ENCODE measurements at places on chromosomes 13 and 19.
A peak's percentile ranks its signal among the peaks of the same experiment; 100 is the strongest.

GRCh38 chr19:15122331-15123030, 15.3 kb downstream of the SYDE1 start:
- no peak for DNase-seq

- DNase-seq: peak; percentile 96
Measured at GRCh38 chr13:35984776-35985453, 146.3 kb downstream of the DCLK1 start.

DNA sequence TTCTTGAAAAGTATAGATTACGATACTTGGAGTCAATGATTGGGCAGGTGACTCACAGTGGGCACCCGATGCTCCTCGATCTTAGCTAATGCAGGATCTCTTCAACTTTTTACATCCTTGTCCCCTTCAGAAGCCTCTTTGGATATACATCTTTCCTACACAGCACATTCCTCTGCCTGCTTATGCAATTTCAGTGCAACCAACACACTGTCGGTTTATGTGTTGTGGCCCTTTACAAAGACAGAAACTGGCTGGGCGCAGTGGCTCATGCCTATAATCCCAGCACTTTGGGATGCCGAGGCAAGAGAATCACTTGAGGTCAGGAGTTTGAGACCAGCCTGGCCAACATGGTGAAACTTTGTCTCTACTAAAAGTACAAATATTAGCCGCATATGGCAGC, 2.6 kb downstream of the GPR42 start:
- DNase-seq: no peak

GRCh38 chr19:42360787-42361544, 29.1 kb downstream of the CNFN start:
- DNase-seq: peak; percentile 23

GRCh38 chr13:99383511-99383921, 76.3 kb upstream of the GPR183 start:
- DNase-seq: no peak

GRCh38 chr19:20423381-20424197, 142.0 kb downstream of the ZNF737 start:
- DNase-seq: no peak

DNA sequence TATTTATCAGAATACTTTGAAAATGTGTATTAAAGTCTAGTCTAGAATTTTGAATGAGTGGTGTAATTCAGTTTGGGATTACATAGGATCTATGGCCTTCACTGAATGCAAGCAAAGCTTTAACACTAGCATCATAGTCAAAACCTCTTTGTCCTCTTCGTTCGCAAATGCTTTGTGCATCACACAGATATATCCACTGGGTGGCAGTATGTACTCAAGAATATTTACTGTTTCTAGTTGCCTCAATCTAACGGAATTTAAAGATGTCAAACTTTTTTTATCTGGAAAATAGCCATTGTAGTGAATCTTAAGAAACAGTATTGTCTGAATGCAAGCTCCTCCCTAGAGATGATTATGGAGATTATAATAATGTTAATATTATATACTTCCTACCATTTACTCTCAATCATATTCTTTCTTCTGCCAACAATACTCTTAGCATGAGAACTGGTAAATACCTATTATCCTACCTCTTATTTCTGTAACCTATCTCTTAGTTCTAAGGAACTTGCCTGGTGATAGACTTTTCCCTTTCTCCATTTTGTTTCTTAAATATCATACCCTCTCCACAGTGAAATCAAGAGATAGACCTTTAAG, 25.8 kb downstream of the LACC1 start:
- peak; percentile 69 for DNase-seq

DNA sequence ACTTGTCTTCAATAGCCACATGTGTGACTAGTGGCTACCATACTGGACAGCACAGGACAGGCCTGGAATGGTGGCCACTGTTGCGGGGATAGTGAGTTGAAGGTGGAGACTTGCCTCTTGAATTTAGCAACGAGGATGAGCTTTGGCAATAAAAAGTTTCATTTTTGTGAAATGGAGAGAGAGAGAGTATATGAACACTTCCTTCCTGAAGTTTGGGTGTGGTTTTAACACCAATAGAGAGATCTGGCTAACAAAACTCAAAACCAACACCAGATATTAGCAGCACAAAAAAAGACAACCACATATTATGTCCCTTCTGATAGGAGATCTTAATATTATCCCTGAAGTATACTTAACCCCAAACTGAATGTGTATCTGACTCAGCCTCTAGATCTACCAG, 6.3 kb upstream of the LRFN3 start:
- no peak for DNase-seq

DNA sequence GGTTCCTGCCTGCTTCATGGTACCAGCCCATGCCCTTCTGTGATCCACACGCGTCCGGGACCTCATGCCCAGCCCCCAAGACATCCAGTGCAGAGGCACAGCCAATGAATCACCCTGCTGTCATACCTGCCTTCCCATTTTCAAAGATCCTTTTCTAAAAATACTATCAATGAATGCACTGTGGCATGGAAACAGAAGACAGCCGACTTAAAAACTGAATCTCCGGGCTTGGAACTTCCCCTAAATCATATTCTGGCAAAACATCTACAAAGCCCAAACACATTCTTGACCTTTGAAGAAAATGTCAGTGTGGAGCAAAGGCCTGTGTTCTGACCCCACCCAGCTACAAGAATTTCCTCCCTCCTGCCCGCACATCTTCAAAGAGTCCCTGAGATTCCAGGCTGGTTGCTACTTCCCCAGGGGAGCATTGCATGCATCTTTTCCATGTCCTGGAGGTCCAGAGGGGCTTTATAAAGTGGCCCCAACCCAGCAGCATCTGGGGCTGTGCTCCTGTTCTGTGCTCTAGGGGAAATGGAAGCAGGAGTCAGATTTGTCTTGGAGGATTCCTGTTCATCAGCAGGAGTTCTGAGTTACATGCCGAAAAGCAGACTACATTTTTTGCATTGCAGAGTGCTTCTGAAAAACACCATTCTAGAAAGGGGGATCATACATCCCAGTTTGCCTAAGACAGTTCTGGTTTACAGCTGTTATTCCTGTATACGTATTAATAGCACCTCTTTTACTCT, 135.2 kb downstream of the USP12 start:
- no peak for DNase-seq

DNA sequence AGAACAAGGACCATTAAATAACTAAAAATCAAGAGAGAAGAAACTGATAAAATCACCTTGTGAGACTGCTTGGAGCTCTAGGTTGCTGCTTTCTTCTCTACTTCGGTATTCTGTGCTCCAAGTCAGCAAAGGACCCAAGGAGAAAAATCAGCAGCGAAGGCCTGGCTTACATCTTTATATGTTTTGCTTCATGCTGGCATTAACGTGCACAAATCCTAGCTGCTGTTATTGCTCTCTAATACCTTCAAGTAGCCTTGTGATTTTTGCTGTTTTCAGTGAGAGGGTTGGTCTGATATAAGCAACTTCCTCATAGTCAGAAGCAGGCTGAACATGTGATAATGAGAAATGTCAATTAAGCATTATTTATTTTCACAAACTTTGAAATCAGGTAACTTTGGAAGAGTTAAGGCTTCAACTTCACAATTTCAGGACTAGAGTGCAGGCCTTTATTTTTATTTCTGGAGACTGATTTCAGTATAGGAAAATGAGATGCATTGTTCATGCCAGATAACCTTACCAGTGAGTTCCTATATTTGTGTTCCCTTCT, 365.1 kb downstream of the SLC7A1 start:
- no peak for DNase-seq

GRCh38 chr19:18233224-18233825, 7.1 kb upstream of the PDE4C start:
- peak; percentile 70 for DNase-seq

GRCh38 chr19:10061717-10062310, 24.3 kb upstream of the SHFL start:
- DNase-seq: no peak

- DNase-seq: peak; percentile 27
Measured at GRCh38 chr13:107461751-107462150, 753.6 kb downstream of the LIG4 start.

GRCh38 chr19:17751103-17751911, at the start of gene FCHO1:
Gene FCHO1, plus strand, starts transcription at chr19:17751477. Its CDS starts 3,688 bp downstream, at chr19:17755165.
- no peak for DNase-seq

- DNase-seq: no peak
Measured at GRCh38 chr13:112661291-112661690, 28.5 kb upstream of the ATP11A start.

GRCh38 chr19:6480848-6481415, 655 bp downstream of the DENND1C start:
- DNase-seq: no peak

Measured in NCI-H69 (cell line).